ENCODE measurements at places on chromosomes 5 and 9.

DNA sequence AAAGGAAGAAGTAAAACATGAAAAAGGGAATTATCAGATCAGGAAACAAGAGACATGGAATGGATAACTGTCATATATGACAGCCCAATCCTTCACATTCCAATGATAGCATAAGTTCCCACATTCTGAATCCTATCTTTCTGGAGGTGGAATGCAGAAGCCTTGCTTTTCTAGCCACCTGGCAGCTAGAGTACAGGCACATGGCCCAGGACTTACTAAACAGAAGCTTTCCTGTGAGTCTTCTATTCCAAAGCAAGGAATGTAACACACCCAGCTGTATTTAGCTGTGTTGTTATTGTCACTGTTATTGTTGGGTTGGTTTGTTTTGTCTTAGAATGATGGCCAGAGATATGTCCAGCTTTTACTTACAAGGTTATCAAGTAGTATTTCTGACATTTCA, 780.5 kb upstream of the ZNF608 start:
- DNase-seq, result peak; percentile 7

- no peak for DNase-seq
Measured at GRCh38 chr9:98852460-98852734, 44.9 kb downstream of the GALNT12 start.

- DNase-seq, result no peak
Measured at GRCh38 chr5:56522960-56523359, 289.8 kb upstream of the ANKRD55 start.

GRCh38 chr9:20382460-20383071, 239.7 kb downstream of the MLLT3 start:
- DNase-seq, result peak; percentile 22

GRCh38 chr9:132169672-132170392, 8.0 kb downstream of the NTNG2 start:
- peak; percentile 88 for DNase-seq

GRCh38 chr9:21685502-21685901, 116.9 kb upstream of the MTAP start:
- peak; percentile 14 for DNase-seq

GRCh38 chr5:160198146-160198545, 31.2 kb upstream of the FABP6 start:
- DNase-seq, result no peak

DNA sequence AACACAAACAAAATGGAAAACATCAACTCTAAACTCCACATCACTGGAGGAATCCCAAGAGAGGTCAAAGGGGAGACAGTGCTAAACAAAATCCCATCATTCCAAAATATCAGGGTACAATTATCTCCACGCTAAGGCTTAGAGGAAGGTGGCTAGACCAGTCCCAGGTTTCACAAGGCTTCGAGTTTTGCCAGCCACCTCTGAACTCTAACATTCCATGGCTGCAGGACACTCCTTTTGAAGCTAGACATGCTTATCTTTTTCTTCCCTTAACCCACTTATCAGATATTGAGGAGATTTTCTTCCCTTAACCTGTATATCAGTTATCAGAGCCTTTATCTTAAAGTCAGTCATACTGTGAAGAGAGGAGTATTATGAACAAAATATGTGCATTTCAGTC, 53.3 kb downstream of the GLDC start:
- no peak for DNase-seq

- DNase-seq, result no peak
Measured at GRCh38 chr9:77770340-77770739, 122.2 kb upstream of the GNA14 start.

GRCh38 chr5:144463481-144464223, 293.0 kb downstream of the KCTD16 start:
- no peak for DNase-seq

- DNase-seq, result peak; percentile 92
Measured at GRCh38 chr5:151157426-151158286, at the start of gene ANXA6. TSS of gene ANXA6 (minus strand) at chr5:151157779. CDS start at chr5:151147901, 9,878 bp downstream.

DNA sequence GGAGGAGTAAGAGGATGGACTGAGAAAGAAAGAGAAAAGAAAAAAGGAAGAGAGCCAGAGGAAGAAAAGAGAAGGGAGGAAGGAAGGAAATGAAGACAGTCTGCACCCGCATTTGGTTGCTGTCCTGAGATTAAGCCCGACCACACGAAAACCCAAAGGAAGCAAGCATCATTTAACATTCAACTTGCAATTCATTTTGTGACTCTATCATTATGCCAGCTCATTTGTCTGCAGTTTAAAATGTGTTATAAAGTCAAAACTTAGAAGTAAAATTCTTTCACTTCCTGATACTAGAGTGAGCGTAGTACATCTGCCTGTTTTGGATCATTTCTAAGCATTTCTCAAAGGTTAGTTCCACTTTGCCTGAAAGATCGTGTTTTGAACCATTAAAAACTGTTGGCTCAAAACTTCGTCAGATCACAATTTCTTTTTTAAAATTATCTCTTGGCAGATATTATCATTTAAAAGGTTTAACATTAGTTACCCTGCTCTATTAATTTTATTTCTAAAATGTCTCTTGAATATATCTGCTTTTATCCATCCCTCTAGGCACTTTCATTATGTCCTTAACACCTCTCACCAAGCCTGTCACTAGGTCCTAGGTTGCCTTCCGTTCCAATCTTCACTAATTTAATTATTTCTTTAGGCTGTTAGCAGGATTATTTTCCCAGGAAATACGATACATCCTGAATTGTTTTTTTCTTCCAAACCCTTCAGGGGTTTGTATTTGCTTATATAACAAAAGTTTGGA, 240.9 kb downstream of the TLE4 start:
- DNase-seq, result peak; percentile 15

DNA sequence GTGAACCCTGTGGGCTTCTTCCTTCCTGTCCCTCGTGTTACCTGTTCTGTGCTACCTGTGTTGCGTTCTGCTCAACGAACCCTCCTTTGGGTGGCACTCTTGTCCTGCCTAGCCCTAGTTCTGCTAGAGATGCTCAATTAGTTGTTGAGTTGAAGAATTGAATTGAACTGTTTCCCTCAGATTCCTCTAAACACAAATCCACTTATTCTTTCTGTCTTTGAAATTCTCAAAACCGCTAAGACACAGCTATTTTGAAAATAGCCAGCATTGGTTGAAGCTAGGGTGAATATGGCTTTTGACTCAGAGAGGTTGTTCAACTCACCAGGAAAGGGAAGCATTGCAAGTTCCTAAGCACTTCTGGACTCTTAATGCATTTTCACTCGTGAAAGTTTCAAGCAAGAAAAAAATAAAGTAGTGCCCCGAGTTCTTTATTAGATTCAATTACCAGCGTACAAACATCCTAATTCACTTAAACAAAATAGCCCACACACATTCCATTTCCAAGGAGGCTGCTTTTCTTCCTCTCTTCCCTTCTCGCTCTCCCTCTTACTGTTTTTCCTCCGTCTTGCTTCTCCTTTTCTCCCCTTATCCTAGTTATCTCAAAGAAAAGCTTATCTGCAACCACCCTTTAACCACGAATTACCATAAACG, 642 bp upstream of the ITGA1 start:
- peak; percentile 56 for DNase-seq

DNA sequence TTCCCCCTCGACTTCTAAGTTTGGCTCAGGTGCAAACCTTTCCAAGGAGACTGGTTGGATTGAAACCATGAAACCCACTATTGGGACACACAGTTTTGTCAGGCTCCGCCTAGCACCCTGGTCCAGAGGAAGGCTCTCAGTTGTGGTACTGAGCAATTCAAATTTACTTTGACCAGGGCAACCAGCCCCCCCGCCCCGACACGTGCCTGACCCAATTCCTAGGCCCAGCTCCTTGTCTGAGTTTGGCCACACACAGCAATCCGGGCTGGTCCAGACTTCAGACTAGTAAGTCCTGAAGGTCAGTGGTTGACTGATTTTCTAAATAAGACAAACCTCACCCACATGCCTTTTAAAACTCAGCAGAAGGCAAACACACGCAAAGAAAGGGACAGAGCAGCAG, 132.7 kb downstream of the SLC12A2 start:
- DNase-seq, result no peak

GRCh38 chr5:84016085-84016484, 295.4 kb upstream of the HAPLN1 start:
- no peak for DNase-seq
